ENCODE measurements at places on chromosomes 7 and 10.
A peak's percentile ranks its signal among the peaks of the same experiment; 100 is the strongest.

DNA sequence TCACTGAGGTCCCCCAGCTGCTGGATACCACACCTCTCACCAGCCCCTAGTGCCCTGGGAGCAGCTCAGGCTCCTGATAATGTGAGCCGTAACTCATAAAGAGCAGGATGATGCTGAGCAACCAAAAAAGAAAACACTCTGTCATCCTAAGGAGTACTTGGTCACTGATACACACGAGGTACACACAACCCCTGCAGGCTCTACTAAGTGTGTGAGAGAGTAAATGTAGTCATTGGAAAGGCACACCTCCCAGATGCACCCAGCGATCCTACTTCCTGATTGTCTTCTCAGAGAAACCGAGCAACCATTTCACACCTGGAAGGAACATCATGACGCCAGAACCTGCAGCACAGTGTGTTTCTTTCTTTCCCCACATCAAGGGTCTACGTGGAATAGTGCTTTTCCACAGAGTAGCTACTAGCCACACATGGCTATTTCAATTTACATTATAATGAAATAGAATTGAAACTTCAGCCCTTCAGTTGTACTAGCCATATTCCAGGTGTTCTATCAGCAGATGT is 34.2 kb downstream of the FIGNL1 start:
- DNase-seq = no peak

DNA sequence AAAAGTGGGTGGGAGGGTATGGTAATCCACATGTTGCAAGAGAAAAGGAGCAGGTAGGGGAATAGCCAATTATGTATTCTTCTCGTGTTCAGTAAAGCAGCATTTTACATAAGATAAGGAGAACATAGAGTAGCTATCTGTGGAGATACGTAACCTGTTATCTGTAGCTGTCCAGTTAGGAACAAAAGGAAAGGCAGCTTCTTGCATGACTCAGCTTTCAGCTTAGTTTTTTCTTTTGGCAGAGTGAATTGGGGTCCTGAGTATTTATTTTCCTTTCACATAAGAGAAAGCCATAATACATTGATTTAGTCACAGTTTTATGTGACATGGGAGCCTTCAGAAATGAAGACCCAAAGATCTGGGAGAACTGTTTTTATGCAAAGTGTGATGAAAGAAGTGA is 116.7 kb upstream of the IMMP2L start:
- no peak for DNase-seq

DNA sequence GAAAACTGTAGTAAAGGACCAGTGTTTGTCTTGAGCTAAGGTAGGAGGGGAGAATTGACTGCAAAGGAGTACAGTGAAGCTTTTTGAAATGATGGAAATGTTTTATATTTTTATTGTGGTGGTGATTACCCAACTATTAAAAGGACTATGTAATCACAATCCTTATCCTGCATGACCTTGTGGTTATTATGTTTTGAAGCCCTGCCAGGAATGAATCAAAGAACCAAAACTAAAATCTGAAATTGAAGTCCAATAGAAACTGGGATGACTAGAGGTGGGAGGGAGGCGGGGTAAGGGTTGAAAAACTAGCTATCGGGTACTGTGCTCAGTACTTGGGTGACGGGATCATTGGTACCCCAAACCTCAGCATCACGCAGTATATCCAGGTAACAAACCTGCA is 8.2 kb downstream of the CCDC7 start:
- no peak for DNase-seq

DNA sequence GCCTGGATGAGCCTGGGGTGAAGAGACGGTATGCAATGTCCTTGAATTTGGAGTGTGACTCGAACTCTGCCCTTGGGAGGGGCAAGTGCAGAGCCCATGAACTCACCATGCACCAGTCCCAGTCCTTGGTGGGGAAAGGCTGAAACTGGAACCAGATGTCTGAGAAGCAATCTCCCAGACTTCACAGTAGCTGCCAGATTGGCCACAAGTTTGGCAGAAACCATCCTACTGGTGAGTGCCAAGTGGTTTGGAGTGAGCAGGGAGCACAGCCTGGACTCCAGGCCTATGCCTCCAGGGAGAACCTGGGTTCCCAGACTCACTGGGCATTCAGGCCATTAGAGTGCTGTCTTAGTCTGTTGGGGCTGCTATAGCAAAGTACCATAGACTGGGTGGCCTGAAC is 99.6 kb upstream of the LYZL1 start:
- DNase-seq = no peak

DNA sequence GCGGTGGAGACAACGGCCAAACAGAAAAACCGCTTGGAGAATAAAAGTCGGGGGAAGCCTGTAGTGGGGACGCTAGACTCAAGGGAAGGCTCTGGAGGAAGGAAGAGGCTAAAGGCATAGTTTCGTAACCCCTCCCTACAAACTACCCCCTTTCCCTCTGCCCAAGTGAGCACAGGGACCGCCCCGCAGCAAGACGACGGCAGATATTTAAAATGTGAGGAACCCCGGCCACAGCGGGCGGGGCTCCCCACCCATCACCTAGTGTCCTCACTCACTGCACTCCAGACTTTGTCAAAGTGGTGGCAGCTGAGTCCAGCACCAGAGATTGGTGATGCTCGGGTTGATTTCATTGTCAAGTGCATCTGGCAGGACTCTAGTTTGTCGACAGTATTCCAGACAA is 69.1 kb downstream of the PRKAG2 start:
- DNase-seq = no peak

DNA sequence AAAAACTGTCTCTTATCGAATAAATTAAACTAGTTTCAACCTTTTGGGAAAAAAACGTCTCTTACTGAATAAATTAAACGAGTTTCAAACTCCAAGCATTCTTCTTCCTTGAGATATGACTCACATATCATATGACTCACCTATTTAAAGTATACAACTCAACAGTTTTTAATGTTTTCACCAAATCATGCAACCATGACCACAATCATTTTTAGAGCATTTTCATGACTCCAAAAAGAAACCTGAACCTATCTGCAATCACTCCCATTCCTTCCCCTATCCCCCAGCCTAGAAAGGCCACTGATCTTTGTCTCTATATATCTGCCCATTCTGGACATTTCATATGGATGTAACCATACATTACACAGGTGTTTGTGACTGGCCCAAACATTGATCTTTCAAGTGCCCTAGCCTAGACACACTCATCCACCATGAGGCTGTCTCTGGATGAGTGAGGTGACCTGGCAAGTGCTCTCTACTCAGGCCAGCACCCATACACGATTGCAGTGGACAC is 115.3 kb downstream of the PIP4K2A start:
- no peak for DNase-seq

DNA sequence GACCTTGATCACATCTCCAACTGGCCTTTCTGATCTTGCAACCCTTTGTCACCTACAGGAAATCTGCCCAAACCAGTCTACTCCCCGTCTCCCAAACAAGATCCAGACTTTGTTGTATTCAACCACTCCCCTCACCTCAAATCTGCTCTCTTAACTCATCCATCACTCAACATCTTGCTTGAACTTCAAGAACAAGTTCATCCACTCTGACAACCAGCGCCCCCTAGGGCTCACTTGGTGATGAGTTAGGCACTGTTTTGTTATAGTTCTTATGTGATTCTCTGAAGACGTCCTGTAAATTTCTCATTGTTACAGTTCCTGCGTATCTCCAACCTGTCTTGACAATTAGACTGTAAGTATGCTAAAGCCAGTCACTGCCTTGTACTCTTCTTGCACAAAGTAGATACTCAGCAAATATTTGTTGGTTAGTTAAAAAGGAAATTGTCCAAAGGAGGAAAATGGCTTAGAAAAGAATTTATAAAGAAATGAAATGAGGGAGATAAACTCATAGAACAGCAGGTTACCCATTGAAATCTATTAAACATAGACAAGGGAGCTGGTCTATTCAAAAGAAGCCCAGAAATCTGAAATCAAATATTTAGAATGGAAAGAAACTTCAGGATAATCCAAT is 5.3 kb downstream of the FRMD4A start:
- peak; percentile 53 for DNase-seq

GRCh38 chr7:132250480-132251326 is 325.6 kb downstream of the PLXNA4 start:
- no peak for DNase-seq

- peak; percentile 65 for DNase-seq
These were observed 67.9 kb upstream of the PRKCQ start for GRCh38 chr10:6647811-6648526.

GRCh38 chr7:117873310-117874190 is at the start of gene CTTNBP2:
Gene CTTNBP2, minus strand, starts transcription at chr7:117873441. Its CDS starts 26 bp downstream, at chr7:117873415.
- DNase-seq = peak; percentile 21

- no peak for DNase-seq
These were observed 145.7 kb downstream of the REEP3 start for GRCh38 chr10:63666836-63667383.

Data from hematopoietic multipotent progenitor cell treated with erythropoietin and hydrocortisone succinate and interleukin-3 and kit ligand, for 8 days (in vitro differentiated cells).